ENCODE measurements at places on chromosomes 2 and 18. TPM values are rescaled to one million over a fixed set of nuclear protein-coding genes. Genes with fewer than 3 reads are reported as not detected.

DNA sequence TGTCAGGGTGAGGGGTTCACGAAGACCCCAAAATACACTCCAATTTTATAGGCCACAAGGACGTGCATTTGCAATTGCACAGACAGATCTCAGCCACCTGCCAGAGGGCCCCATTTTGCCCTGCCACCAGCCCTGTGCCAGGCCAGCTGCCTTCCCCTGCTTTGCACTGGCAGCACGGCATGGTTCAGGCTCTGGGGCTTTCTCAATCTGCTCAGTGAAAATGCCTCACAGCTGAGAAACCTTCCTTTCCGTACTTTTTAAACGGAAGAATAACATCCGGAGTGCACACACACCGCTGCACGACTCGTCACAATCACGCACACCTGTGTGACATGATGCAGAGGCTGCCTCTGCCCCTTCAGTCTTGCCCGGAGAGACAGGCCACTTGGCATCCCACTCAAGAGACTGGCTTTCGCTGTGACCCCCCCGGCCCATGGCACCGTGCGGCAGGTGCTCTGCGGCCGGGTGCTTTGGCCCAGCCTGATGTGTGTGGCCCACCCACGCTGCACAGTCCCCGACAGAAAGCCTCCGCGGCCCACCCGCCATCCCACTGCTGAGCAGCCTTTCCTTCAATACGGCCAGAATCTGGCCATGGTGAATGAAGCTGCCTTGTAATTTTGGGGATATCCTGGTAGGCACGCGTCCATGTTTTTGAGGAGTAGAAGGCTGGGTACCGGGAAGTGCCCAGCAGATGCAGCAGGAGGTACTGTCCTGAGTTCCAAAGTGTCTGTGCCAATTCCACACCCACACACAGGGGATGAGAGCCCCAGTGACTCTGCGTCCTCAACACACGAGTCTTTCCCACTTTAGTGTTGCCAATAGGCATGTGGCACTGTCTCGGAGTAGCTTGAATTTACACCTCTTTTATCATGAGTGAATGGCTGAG is 88.8 kb downstream of the USP40 start:
- DNase-seq, result no peak

DNA sequence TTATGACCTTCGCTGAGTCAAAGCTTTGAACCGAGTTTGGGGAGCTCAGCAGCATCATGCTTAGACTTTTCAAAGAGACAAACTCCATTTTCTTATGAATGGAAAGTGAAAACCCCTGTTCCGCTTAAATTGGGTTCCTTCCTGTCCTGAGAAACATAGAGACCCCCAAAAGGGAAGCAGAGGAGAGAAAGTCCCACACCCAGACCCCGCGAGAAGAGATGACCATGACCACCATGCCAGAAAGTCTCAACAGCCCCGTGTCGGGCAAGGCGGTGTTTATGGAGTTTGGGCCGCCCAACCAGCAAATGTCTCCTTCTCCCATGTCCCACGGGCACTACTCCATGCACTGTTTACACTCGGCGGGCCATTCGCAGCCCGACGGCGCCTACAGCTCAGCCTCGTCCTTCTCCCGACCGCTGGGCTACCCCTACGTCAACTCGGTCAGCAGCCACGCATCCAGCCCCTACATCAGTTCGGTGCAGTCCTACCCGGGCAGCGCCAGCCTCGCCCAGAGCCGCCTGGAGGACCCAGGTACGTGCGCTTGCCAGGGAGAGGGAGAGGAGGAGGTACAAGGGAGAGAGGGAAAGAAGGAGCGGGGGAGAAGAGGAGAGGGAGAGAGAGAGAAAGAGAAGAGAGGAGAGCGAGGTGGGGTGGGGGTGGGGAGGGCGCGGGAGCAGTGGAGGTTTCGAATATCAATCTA is at the start of gene DLX1:
TSS of gene DLX1 (plus strand) at position 48 of the 700 bp plus-strand sequence. CDS start at position 219, 171 bp downstream.
- no peak for DNase-seq

DNA sequence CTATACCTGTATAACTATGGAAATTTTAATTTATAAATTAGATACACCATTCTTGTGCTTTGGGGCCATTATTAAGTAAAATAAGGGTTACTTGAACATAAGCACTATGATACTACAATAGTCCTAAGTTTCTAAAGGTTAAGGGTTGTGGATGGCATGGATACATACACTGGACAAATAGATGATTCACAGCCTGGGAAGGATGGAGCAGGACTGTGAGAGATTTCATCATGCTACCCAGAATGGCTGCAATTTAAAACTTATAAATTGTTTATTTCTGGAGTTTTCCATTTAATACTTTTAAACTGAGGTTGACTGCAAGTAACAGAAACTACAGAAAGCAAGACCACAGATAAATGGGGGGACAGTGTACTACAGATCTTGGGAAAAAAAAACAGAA is 295.8 kb upstream of the ZNF804A start:
- no peak for DNase-seq

CCDC121 gene
- 12.0 TPM for polyA plus RNA-seq

GRCh38 chr2:145573608-145574007 is 1053.7 kb upstream of the ZEB2 start:
- no peak for DNase-seq

GRCh38 chr2:218788529-218789255 is 6.7 kb downstream of the CYP27A1 start:
- DNase-seq, result no peak

GRCh38 chr2:18272148-18272494 is 288.3 kb downstream of the RDH14 start:
- no peak for DNase-seq

- no peak for DNase-seq
Measured at GRCh38 chr18:45713239-45713638, 10.7 kb upstream of the SLC14A1 start.

GRCh38 chr2:213101109-213101508 is 50.3 kb downstream of the IKZF2 start:
- no peak for DNase-seq

DNA sequence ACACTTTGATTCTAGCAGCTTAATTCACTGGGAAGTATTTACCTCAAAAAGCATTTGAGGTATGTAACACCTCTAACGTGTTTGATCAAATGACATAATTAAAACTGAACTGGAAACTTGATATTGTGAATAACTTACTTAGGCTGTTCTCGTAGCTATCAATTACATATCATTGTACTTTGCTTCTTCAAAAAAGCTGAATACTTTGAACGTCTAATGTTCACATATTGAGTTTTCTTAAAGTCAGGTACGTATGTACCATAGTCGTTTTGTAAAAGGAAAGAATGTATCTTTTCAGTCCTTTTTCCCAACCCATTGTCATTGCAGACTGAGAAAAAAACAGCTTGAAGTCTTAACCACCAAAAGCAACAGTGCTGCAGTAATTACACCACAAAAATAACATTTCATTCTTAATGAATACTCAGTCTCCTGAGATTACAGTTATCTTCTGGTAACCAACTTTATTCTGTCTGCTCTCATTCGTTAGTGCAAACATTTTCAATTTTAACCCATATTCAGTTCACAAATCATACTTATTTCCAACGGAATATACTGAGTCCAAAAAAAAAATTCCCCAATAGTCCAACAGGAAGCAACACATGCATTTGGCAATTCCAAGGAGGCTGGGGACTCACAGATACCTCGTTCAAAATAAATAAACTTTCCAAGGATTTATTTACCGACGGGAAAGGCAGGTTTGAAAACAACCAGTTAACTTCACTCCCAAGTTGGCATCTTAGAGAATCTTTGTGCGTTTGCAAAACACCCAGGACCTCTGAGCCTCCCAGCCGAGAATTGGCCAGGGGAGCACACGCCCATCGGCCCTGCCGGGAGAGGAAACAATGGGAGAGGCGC is 1.1 kb downstream of the CHN1 start:
- no peak for DNase-seq

CNTNAP5 gene
- polyA plus RNA-seq, result 0.03 TPM

GRCh38 chr2:168422584-168422983 is 33.5 kb upstream of the CERS6 start:
- no peak for DNase-seq

- DNase-seq, result no peak
Measured at GRCh38 chr2:120845277-120845676, 109.6 kb downstream of the GLI2 start.

DNA sequence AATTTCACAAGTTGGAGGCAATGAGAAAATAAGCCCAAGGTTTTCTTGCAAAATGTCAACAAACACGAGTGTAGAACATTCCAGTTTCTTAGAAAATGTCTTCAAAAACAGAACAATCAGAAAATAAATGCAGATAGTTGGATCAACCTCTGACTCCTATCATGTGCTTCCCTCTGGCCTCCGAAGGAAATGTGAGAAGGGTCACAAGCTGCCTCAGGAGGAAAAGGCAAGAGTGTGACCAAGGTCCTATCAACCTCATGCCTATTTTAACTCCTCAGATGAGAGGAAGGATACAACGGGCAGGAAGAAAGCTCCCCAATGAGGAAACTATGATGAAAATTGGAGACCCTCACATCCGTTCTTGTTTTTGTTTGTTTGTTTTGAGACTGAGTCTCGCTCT is 7.9 kb downstream of the SCYGR5 start:
- DNase-seq, result no peak

DNA sequence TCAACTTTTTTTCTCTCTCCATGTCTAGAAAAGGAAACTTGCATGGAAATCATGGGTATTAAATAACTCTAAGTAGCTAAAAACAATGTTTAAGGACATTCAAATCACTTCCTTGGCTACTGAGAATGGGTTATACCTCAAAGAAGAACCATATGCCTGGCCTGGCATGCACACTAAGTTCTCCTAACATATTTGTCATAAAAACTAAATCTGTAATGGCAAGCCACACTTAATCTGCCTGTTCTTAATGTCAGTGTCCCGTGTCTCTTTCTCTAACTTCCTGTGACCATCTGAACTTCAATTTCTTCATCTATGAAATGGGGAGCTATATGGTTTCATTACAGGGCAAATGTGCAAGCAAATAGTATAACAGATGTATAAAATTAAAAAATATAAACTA is 11.1 kb downstream of the PDE1A start:
- DNase-seq, result no peak

LIMS4 gene
- polyA plus RNA-seq, result 2.1 TPM

CDH19 gene
- polyA plus RNA-seq, result 0.22 TPM

DNA sequence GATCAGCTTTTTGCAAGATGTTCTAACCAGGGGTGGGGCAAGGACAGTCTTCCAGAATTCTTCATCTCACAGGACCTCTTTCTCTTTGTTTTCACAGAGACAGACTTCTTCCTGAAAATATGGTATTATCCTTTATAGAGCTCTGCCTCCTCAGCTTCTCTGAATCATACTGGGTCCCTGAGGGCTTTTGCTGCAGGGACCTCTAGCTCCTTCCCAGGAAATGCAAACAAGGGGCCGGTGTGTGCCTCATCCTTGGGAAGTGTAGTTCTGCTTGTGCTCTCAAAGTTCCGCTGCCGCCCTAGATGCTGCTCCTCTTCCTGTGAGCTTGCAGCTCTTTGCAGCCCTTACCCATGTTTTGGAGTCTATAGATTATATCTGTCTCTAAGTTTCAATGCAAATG is 99.5 kb upstream of the NPAS2 start:
- no peak for DNase-seq

GRCh38 chr18:59202258-59202820 is 17.6 kb upstream of the GRP start:
- no peak for DNase-seq

DNA sequence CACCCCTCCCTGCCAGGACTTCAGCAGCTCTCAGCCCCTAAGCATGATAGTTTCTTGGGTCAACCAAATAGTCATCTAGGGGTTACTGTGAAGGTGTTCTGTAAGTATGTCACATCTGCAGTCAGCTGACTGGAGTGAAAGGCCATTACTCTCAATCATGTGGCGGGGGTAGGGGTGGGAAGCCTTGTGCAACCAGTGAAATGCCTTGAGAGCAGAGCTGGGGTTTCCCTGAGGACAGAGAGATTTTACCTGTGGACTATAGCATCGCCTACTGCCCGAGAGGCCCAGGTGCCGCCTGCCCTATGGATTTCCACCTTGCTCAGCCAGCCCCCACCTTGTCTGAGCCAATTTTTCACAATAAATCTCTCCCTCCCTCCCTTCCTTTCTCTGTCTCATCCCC is 20.9 kb upstream of the KLF11 start:
- no peak for DNase-seq

Measured in left kidney (tissue), 8 donors.